ENCODE measurements at places on chromosomes 1 and 21.
A peak's percentile ranks its signal among the peaks of the same experiment; 100 is the strongest.

- DNase-seq: no peak
Observed at GRCh38 chr1:203373991-203374390, 23.1 kb upstream of the FMOD start.

GRCh38 chr1:113118266-113118665, 45.3 kb downstream of the LRIG2 start:
- no peak for DNase-seq

DNA sequence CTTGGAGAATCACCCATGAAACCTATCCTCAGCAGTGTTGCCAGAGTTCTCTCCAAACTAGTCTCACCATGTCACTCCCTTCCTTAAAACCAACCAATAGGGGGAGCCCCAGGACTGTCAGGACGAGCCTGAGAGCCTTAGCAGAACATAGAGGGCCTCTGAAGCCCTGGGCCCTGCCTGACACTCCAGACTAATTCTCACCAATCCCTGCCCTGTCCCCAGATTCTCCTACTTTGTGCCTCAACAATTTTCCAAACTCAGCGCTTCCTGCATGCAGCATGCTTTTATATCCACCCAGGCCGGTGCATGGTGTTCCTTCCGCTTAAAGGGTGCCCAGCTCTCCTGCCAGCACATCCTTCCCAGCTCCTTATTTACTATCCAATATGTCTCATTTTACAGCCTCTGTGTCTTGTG, 42.7 kb downstream of the HSD3B1 start:
- no peak for DNase-seq

GRCh38 chr1:14061204-14061603, 361.2 kb downstream of the PRDM2 start:
- no peak for DNase-seq

DNA sequence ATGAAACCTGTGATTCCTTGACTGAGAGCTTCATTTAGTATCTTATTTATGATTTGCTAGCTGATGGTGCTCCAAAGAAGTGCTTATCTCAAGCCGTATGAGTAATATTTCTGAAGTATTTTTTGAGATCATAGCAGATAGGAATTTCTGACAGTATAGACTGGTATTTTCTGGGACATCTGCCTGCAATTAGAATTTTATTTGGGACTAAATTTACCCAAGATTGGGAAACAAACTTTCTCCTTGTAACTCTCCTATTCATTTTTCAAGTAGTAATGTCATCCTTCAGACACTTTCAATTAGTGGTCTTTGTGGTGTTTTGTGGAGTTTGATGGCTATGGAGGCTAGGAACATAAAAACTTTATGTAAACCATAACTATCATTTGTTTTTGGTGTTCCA, 597.2 kb upstream of the ZP4 start:
- no peak for DNase-seq

DNA sequence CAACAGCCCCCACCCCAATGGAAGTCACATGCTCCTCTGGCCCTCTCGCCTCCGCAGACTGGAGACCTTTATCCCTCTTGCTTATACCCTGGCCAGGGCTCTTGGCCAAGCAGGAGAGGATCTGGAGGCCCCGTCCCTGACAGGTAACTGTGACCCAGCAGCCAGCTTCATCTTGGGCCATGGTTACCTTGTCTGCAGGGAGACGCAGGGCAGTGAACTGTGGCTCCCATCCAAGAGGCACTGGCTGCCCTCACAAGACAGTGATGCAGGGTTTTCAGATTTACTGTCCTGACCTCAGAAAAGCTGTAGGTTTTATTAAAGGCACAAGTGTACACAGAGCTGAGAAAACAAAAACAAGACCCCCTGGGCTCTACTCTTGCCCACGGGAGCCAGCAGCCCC, 96.7 kb upstream of the KLHDC7A start:
- no peak for DNase-seq

DNA sequence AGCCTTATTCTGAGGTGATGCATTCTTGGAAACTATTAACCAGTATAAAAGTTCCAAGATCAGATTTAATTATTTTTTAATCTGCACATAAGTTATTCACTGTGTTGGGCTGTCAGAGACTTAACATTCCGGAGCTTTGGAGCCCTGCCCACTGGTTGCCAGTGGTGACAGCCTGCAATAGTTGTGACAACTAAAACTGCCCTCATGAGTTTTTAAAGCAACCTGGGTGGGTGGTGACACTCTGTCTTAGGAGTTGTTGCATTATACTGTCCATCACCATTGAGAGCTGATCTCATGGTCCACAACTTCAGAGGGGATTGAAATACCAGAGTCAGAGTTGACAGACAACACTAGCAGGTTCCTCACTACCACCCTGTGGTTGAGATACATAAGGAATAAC, 653.9 kb upstream of the USP24 start:
- no peak for DNase-seq

GRCh38 chr21:46065914-46066551, 31.9 kb upstream of the COL6A2 start:
- no peak for DNase-seq

DNA sequence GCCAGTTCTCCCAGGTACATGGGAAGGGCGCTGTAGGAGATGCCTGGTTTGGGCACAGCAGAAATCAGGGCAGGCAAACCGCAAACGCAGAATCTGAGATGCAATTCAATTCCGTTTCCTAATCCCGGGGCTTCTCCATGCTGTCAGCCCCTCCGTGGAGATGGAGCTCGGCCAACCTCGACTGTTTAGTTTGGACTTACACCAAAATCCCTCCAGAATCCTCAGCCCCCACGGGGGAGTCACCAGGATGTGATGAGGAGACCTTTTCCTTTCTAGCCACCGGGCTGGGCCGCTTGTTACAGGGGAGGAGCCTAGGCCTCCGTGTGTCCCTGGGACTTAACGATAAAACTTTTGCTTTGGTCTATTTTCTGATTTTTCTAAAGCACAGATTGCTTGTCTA, 7.9 kb downstream of the SLC2A7 start:
- no peak for DNase-seq

GRCh38 chr1:41461790-41462679, 22.4 kb downstream of the EDN2 start:
- no peak for DNase-seq

DNA sequence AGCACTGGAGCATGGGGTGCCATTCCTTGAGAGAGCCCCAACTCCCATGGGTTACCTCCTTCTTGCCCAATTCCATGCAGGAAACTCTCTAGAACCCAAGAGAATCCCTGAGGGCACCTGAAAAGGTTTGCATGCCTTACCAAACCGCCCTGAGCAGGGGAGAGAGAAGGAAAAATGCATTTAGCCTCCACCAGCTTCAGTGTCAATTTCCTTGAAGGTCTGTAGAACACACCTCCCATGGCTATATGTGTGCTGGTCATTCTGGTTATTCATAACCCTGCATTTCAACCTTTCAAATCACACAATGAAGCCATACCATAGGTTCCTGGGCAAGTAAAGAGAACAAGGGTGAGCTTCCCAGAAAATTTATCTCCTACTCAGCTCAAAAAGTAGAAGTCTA, 39.6 kb downstream of the HSD3B1 start:
- DNase-seq: no peak

- DNase-seq: no peak
Observed at GRCh38 chr1:245469734-245470133, 314.9 kb downstream of the KIF26B start.

DNA sequence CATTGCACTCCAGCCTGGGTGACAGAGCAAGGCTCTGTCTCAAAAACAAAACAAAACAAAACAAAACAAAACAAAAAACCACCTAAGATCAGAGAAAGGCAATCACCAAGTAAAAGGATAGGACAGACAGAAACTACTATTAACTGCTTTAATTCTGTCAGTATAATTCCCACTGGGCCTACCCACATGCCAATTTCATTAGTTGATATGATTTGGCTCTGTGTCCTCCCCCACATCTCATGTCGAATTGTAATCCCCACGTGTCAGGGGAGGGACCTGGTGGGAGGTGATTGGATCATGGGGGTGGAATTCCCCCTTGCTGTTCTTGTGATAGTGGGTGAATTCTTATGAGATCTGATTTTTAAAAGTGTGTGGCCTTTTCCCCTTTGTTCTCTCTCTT, 27.2 kb upstream of the CAPZB start:
- DNase-seq: no peak

DNA sequence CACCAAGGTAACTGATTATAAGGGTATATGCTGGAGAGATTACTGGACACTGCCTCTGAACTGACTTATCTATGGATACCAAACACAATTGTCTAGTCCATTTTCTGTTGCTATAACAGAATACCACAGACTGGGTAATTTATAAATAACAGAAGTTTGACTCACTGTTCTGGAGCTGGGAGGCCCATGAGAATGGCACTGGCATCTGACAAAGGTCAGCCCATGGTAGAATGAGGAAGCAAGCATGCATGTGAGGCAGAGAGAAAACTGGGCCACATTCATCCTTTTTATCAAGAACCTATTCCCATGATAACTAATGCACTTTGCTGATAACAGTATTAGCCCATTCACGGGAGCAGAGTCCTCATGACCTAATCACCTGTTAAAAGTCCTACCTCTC, 37.4 kb downstream of the FCER1A start:
- no peak for DNase-seq

DNA sequence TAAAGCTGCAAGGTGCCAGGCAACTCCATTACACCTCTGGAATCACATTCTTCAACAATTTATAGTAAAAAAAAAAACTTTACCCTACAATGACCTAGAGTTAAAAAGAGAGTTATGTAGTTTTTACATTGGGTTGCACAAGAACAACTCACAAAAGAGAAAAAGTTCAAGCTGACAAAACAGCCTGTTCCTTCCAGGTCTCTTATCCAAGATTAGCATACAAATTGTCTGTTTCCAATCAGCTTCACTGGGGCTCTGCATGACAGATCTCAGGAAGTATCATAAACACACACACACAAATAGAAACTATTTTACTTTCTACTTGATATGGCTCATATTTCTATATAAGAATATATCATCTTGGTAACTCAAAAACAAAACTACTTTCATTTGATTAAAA, 154.6 kb downstream of the PCNX2 start:
- DNase-seq: no peak

DNA sequence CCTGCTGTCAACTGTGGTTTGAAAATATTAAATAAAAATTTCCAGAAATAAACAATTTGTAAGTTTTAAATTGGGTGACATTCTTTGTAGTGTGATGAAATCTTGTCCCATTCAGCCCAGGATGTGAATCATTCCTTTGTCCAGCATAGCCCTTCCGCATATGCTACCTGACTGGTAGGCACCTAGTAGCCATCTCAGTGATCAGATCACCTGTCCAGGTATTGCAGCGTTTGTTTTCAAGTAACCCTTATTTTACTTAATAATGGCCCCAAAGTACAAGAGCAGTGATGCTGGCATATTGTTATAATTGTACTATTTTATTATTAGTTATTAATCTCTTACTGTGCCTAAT, 351.6 kb upstream of the B3GALT2 start:
- DNase-seq: no peak

DNA sequence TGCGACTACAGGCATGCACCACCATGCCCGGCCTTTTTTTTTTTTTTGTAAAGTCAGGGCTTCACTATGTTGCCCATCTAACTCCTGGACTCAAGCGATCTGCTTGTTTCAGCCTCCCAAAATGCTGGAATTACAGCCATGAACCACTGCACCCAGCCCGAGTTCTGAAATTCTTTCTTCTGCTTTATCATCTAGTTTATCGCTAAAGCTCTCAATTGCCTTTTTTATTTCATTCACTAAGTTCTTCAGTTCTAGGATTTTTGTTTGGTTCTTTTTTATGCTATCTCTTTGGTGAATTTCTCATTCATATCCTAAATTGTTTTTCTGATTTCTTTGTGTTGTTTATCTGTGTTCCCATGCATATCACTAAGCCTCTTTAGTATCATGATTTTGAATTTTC, 27.0 kb downstream of the KIAA0319L start:
- no peak for DNase-seq

DNA sequence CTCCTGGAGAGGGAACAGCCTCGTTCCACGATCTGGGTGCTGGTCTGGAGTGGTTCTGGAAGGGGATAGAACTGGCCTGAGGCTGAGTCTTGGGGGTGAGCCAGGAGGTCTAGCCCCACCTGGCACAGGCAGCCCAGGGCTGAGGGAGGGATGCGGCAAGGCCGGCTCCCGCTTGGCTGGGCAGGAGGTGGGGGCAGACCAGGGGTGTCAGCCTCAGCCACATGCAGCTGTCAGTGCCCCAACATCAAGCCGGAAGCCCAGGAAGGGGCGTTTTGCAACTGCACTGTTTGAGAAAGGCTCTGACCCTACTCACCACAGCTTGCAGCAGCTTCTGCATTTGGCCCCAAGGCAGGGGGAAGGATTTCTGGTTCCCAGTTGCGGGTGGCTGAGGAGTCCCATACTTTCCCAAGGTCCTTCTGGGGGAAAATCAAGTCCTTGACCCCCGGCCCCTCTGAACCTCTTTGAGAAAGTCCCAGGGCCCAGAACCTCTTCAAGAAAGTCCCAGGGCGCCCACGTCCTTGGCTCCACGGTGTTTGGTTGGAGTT, 2.0 kb downstream of the EFHD2 start:
- peak; percentile 75 for DNase-seq

- no peak for DNase-seq
Observed at GRCh38 chr1:117068580-117068979, 8.5 kb downstream of the TTF2 start.

GRCh38 chr1:205870236-205870635, 20.3 kb upstream of the PM20D1 start:
- no peak for DNase-seq

DNA sequence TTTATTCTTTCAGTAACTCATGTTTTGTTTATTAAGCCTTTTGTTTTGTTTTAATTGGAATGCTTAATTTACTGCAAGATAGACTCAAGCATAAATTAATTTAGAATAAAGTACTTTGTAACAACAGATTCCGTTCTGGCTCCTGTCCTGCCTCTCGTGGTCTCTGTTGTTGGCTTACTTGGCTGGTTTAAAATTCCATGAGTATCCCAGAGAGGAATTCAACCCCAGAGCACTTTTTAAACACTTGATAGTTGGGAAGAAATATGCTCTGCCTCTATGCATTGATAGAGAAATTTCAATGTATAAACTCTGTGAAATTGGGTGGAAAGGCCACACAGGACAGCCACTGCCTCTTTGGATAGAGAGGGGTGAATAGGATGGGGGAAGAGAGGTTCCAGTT, 89.7 kb downstream of the ATP5PO start:
- DNase-seq: no peak

- no peak for DNase-seq
Observed at GRCh38 chr1:231705806-231706760, 79.5 kb downstream of the DISC1 start.

DNA sequence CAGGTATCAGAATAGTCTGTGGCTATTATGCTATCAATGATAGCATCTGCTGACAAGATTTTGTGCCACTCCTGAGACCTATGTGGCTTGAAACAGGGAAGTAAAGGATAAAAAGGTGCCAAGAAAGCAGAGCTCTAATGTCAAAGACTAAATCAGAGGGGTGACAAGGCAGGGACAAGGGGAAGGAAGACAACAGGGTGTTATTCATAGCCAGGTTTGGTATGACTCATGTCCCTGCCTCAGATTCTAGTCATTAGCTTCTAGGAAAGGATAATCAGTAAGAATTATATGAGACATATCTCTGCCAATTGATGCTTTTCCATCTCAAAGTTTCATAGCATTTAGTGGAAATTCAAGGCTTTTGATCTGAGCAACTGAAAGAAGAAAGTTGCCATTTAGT, 31.8 kb upstream of the PLD5 start:
- no peak for DNase-seq

All from GM12892 (cell line).